ENCODE measurements at places on chromosomes 11 and 22.

- DNase-seq, result no peak
These were observed 19.3 kb upstream of the SHISAL1 start for GRCh38 chr22:44331881-44332714.

DNA sequence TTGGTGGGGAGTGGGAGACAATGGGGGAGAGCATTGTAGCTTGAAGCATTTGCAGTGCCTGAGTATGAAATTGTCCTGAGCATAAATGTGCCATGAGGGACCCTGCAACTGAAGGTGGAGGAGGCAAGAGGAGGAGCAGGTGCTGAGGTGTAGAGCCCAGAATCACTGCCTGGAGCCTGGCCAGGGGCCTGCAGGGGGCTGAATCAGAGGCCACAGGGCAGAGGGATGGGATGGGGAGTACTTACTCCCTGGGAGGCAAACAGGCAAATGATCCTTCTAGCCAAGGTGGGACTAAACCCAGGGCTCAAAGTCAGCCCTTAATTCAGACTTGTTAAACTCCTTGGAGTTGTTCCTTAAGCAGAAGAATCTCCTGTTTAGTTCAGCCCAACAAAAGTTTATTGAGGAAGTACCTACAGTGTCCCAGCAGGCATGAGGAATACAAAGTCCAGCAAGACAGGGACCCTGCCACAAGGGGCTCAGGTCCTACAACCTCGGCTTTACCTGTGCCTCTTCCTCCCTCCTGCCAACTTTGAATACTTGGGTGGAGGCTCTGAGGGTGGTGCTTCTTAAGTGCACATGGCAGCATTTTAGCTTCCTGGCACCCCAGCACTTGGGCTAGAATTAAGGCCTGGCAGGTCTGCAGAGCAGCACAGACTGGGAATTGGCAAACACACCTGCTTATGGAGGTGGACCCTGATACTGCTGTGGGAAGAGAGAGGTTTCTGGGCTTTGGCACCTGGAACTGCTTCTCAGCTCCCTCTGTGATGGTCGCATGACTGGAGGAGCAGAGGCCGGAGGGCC, 20.0 kb downstream of the MICAL2 start:
- no peak for DNase-seq

- no peak for DNase-seq
These were observed 6.1 kb upstream of the SSTR3 start for GRCh38 chr22:37218399-37218770.

GRCh38 chr11:57513911-57514537, 1.5 kb downstream of the SLC43A1 start:
- DNase-seq, result peak; percentile 37

DNA sequence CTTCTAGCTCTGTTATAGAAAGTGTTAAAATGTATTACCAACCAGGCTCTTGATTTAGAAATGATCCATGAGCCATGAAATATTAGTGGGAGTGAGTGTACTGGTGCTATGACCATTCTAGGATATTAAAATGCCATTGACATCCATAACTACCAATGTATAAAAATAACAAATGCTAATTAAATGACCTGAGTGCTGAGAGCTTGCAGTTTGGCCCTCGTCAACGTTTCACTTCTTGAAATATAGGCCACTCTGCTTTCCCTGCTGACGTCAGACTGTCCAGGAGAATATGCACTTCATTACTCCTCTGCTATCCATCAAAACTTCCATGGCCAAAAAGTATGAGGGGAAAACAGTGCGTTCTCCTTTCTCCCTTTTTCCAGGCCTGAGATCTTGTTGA, 563.1 kb downstream of the METTL15 start:
- no peak for DNase-seq

DNA sequence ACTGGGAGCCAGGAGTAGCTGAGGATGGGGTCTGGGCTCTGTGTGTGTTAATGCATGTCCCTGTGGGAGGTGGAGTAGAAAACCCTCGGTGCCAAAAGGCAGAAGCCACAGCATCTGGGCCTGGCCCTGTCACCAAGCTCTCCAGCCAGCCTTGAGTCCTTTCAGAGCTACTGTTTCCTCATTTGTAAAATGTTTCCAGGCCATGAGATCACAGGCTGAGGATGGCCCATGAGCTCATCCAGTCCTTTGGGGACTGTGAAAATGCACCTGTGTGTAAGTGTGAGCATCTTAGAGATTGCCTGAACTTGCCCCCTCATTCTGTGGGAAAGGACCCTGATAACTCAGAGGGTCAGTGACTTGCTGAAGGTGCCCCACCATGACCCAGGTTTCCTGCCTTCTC, 9.1 kb downstream of the ANKK1 start:
- no peak for DNase-seq

GRCh38 chr22:30858976-30859713, 109.4 kb downstream of the MORC2 start:
- no peak for DNase-seq

DNA sequence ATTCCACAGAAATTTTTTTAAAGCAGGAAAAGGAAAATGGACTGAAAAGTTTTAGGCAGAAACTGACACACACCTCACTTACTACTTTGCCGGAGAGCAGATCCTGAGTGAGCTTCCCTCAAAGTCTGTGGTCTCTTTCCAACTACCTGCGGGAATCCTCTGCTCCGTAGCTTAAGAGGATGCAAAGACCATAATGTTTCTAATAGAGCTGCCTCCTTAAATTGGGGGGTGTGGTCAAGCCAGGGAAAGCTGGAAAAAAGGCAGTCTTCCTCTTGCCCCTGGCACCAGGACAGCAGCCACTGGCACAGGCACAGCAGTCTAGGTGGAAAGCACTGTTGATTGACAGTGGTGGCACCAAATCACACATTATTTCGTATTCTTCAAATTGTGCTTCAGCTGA, at the start of gene ETS1:
Gene ETS1, minus strand, starts transcription at position 144 of the 400 bp plus-strand sequence. CDS start 14,428 bp downstream, outside the sequence.
- no peak for DNase-seq
